ENCODE measurements at places on chromosomes 13 and 19. TPM values are rescaled to one million over a fixed set of nuclear protein-coding genes. Genes with fewer than 3 reads are reported as not detected.

Gene PLK5
- total RNA-seq = not detected

Gene ZFP30
- 11.9 TPM for total RNA-seq

Gene KLK15
- total RNA-seq = not detected

Gene LSM14A
- total RNA-seq = 112 TPM

Gene ZNF253
- 20.2 TPM for total RNA-seq

Gene SCEL
- total RNA-seq = not detected

- no peak for DNase-seq
These were observed 13.7 kb downstream of the UBE2L5 start for GRCh38 chr13:30435911-30436451.

DNA sequence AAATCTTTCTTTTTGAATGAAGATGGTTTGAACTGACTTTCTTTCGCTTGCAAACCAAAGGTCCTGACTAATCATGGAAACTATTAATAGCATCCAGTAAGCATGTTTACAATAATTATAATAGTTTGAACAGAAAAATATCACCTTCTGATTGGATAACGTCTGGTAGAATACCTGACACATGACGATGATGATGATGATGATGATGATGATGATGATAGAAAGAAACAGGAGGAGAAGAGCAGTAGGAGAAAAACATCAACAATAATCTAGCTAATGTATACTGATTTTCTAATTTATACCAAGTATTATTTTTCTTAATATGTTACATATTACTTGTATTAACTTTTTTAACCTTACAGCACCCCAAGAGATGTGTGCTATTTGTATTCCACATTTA, 157.5 kb upstream of the SPRY2 start:
- no peak for DNase-seq

GRCh38 chr13:44414716-44415115, 41.1 kb downstream of the SERP2 start:
- no peak for DNase-seq

- no peak for DNase-seq
These were observed at the start of gene FFAR2 for GRCh38 chr19:35447606-35448469. Gene FFAR2 (plus strand): TSS chr19:35448257. CDS start chr19:35449715, 1,458 bp downstream.

DNA sequence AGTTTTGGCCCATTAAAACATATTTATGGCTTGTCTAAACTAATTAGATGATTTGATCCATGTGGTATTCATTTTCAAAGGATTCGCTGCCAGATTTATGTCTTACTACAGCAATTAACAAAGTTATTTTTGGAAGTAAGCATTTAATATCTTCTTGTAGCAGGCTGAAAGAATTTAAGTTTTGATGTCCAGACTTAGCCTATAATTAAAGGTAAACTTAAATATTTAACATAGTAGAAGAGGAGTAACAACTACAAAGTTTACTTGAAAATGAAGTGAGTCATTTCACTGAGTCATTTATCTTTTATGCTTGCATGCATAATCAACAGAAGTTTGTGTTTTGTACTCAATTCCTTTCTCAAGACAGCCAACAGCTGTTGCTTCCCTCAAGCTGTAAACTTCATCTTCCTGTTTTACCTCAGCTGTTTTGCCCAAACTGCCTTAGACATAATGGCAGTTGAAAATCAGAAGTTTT, 58.1 kb downstream of the EDNRB start:
- DNase-seq = no peak
